Stimulated activated CD8-positive, alpha-beta memory T cell treated with anti-CD3 and anti-CD28 coated beads, Interleukin-2, amount 100 ng/mL, for 1 hour (primary cell): ENCODE measurements at places on chromosomes 3 and 15.

GRCh38 chr3:57530071-57530608 lies 14.0 kb downstream of the DNAH12 start:
- DNase-seq: no peak

DNA sequence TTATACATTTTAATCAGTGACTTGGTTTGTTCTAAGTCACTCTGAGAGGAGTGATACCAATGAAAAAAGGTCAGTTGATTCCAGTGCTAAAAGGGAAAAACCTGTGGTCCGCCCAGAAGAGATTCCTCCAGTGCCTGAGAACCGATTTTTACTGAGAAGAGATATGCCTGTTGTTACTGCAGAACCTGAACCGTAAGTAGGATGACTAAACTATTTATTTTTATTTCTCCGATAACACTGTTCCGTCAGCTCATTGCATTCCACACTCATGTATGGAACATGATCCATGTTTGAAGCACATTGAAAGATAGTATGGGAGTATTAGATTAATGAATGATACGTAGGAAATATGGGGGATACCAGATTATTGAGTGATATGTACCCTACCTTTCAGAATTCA lies 20.0 kb upstream of the ZBTB47 start:
- DNase-seq: no peak

DNA sequence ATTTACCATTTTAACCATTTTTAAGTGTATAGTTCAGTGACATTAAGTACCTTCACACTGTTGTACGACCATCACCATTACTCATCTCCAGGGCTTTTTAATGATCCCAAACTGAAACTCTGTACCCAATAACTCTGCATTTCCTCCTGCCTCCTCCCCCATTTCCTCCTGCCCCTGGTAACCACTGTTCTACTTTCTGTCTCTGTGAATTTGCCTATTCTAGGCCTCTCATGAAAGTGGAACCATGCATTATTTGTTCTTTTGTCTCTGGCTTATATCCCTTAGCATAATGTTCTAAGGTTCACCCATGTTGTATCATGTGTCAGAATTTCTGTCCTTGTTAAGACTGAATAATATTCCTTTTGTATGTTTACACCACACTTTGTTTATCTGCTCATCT lies 154.2 kb downstream of the MECOM start:
- DNase-seq: no peak

- no peak for DNase-seq
Measured at GRCh38 chr3:189744235-189744634, 113.0 kb downstream of the TP63 start.

DNA sequence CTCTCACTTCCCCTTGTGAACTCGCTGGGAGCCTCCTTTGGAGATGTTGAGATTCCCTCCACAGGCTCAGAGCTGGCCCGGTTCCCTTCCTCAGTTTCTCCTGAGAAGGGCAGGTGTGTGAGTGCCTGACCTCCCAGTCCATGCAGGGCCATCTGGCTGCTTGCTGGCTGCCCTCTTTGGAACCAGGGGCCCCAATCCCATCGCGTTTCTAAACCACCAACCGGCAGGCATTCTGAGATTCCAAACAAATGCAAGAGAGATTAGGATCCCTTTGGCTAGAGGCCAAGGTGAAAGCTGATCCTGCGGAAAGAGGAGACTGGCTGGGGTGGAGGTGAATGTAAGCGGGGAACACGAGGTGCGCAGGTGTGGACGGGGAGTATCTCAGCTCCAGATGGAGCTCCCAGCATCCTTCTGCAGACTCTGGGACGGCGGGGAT lies 2.9 kb upstream of the PRRT3 start:
- no peak for DNase-seq

- DNase-seq: no peak
Measured at GRCh38 chr15:101171954-101172353, 79.9 kb downstream of the CHSY1 start.
